ENCODE measurements at places on chromosomes 5 and 9. TPM values are rescaled to one million over a fixed set of nuclear protein-coding genes. Genes with fewer than 3 reads are reported as not detected.

The PCDHGA6 gene
- 6.3 TPM for total RNA-seq

The FCN2 gene
- not detected for total RNA-seq

The CAVIN4 gene
- 1.2 TPM for total RNA-seq

The PCDHGC4 gene
- 6.0 TPM for total RNA-seq

The PCDHA9 gene
- under 0.01 TPM for total RNA-seq

The TRPM3 gene
- under 0.01 TPM for total RNA-seq

The INSL4 gene
- total RNA-seq: not detected

The OTP gene
- not detected for total RNA-seq

The GRIN3A gene
- not detected for total RNA-seq

The SOX30 gene
- under 0.01 TPM for total RNA-seq

The SLC23A1 gene
- not detected for total RNA-seq

The GABRB2 gene
- not detected for total RNA-seq

The C9 gene
- not detected for total RNA-seq

The CDKN2B gene
- total RNA-seq: 42.2 TPM

The TAF11L5 gene
- total RNA-seq: not detected

The F2RL1 gene
- total RNA-seq: 8.6 TPM

The CDH6 gene
- total RNA-seq: 77.2 TPM

The PRDM9 gene
- not detected for total RNA-seq

The WNT8A gene
- total RNA-seq: not detected

The SOHLH1 gene
- not detected for total RNA-seq

The ECM2 gene
- total RNA-seq: 5.7 TPM

The TEX48 gene
- total RNA-seq: not detected

The ZSWIM6 gene
- total RNA-seq: 10.4 TPM

The PCDHGA8 gene
- total RNA-seq: 5.6 TPM

The ROPN1L gene
- 0.29 TPM for total RNA-seq

The PSAT1 gene
- 35.9 TPM for total RNA-seq

The SPATA6L gene
- 0.15 TPM for total RNA-seq

The MAP1B gene
- 421 TPM for total RNA-seq

The OR2S2 gene
- not detected for total RNA-seq

The FOXD4L4 gene
- 0.29 TPM for total RNA-seq

The HNRNPH1 gene
- 686 TPM for total RNA-seq

The CBY3 gene
- total RNA-seq: not detected

The SAPCD2 gene
- total RNA-seq: 1.5 TPM

The ARSI gene
- total RNA-seq: 12.1 TPM

The GGTA1 gene
- total RNA-seq: not detected

The ANXA6 gene
- total RNA-seq: 716 TPM

The PCDHGA2 gene
- 6.6 TPM for total RNA-seq

The ZNF483 gene
- total RNA-seq: 1.8 TPM

The GRAMD2B gene
- 10.6 TPM for total RNA-seq

The PGM5 gene
- total RNA-seq: 88.8 TPM

The GABRA6 gene
- not detected for total RNA-seq

The SLC4A9 gene
- total RNA-seq: not detected

The STPG3 gene
- 0.66 TPM for total RNA-seq

The NEUROG1 gene
- not detected for total RNA-seq

The CEL gene
- total RNA-seq: 0.66 TPM

The SH3GL2 gene
- 0.15 TPM for total RNA-seq

The PCDHGB3 gene
- total RNA-seq: 7.1 TPM

The ZNF169 gene
- 5.0 TPM for total RNA-seq

The LPAR1 gene
- 220 TPM for total RNA-seq

The PRKACG gene
- total RNA-seq: not detected

The OLFML2A gene
- 28.8 TPM for total RNA-seq

The APBA1 gene
- 21.0 TPM for total RNA-seq

The EGFL7 gene
- 6.3 TPM for total RNA-seq

The HAPLN1 gene
- 4.6 TPM for total RNA-seq

The ARL14EPL gene
- total RNA-seq: not detected

The NUTM2F gene
- total RNA-seq: not detected

Measured in smooth muscle cell of trachea (primary cell).